NCI-H2227 treated with DMSO at 0.1 percent for 48 hours (cell line): ENCODE measurements at places on chromosomes 3 and 15.
A peak's percentile ranks its signal among the peaks of the same experiment; 100 is the strongest.

- no peak for DNase-seq
These were observed 69.3 kb downstream of the LRRC28 start for GRCh38 chr15:99320374-99321215.

DNA sequence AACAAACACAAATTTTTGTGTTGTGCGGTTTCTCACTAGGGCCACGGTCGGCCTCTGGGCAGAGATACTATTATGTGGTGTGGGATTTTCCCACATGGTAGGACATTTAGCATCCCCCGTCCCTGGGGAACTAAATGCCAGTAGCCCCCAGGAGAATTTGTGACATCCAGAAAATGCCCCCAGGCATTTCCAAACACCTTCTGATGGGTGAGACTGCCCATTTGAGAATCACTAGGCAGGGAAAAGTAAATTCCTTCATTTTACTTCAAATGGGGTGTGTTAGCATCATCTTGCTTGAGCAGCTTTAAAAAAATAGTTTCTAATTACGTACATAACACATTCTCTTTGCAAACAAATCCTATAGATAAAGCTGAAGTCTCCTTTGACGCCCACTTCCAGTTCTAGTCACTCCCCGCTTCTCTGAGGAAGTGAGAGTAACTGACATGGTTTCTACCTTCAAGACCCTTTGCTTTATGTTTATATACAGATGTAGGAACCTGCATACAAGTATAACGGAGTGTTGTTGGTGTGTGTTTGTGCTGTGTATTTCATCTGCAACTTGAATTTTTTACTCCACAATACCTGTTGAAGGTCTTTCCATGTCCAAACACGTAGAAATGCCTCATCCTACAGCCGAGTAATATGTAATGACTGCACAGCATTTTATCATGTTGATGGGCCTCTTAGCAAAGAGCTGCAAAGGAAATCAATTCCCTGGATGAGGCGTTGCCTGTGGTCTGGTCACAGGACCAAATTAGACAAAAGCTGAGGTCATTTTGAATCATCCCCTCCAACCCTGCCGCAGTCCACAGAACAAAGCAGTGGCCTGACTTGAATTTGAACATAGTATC lies 31.4 kb upstream of the ZBTB38 start:
- DNase-seq, result peak; percentile 62

DNA sequence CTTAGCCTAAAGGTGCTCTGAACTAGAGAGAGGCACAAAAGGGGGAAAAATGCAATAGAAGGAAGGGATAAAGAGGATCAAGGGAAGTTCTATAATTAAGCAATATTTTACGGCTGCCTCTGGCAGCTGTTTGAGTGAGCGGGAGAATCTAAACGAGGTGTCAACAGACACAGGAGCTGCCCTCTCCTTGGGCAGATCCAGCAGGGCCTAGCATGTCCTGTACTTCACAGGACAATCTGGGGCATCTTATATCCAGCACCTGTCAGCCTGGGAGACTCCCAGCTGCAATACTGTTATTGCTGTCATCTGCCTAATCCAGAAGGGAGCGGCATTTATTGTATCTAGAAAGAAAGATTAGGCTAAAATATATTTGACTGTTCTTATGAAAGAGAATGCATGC lies 68.9 kb downstream of the WWTR1 start:
- DNase-seq, result no peak

- no peak for DNase-seq
These were observed 9.8 kb downstream of the RAB27A start for GRCh38 chr15:55279746-55280351.
